ENCODE measurements at places on chromosomes 3 and 15. TPM values are rescaled to one million over a fixed set of nuclear protein-coding genes. Genes with fewer than 3 reads are reported as not detected.

Gene MUC13
- not detected for polyA plus RNA-seq

- H3K36me3 ChIP-seq, result no peaks in the 10 kb centered on the region
- DNase-seq, result no peak
- H3K4me3 ChIP-seq, result peak overlapping the region; percentile 5
- H3K27me3 ChIP-seq, result no peaks in the 10 kb centered on the region
- H3K27ac ChIP-seq, result peak overlapping the region; percentile 76
Measured at GRCh38 chr3:127286571-127287140, 1.2 kb downstream of the PRR20G start.

DNA sequence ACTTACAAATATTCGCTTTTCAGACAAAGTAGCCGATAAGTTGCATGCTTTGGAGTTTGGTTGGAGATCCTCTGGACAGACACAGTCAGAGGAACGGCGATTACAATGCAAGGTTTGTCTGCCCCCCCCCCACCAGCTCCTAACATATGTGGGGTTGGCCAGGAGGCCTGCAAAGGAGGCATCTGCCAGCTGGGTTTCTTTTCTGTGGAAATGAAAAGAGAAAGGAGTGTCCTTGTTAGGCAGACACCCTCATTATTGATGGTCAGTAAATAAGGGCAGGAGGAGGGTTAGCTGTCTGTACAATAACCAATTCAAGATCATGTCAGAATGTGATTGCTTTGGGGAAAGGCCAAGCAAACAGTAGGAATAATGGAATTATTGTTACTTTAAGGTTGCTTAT is 49.1 kb downstream of the TLNRD1 start:
- H3K27me3 ChIP-seq, result no peaks in the 10 kb centered on the region
- DNase-seq, result no peak
- no peaks in the 10 kb centered on the region for H3K4me1 ChIP-seq
- H3K4me3 ChIP-seq, result no peak overlapping the region

GRCh38 chr15:73295630-73296286 is 73.0 kb downstream of the HCN4 start:
- H3K36me3 ChIP-seq, result no peaks in the 10 kb centered on the region
- H3K27ac ChIP-seq, result no peak overlapping the region
- no peaks in the 10 kb centered on the region for H3K27me3 ChIP-seq

- H3K4me3 ChIP-seq, result no peak overlapping the region
- no peaks in the 10 kb centered on the region for H3K36me3 ChIP-seq
- H3K27me3 ChIP-seq, result no peaks in the 10 kb centered on the region
- DNase-seq, result no peak
- no peak overlapping the region for H3K27ac ChIP-seq
Measured at GRCh38 chr15:47857776-47858167, 140.5 kb downstream of the SEMA6D start.
